ENCODE measurements at places on chromosomes 2 and 18.
A peak's percentile ranks its signal among the peaks of the same experiment; 100 is the strongest.

GRCh38 chr18:47215554-47216138, 35.8 kb downstream of the SKOR2 start:
- DNase-seq: peak; percentile 64

GRCh38 chr2:33728106-33728505, 129.0 kb upstream of the FAM98A start:
- DNase-seq: no peak

- no peak for DNase-seq
These were observed 31.2 kb downstream of the MARCHF4 start for GRCh38 chr2:216341121-216341520.

GRCh38 chr18:2932247-2933181, 80.4 kb downstream of the LPIN2 start:
- peak; percentile 21 for DNase-seq

- DNase-seq: no peak
These were observed 9.0 kb upstream of the KCNG2 start for GRCh38 chr18:79788734-79789085.

Data from A549 (cell line).